NCI-H226 (cell line): ENCODE measurements at places on chromosomes 4 and X.

DNA sequence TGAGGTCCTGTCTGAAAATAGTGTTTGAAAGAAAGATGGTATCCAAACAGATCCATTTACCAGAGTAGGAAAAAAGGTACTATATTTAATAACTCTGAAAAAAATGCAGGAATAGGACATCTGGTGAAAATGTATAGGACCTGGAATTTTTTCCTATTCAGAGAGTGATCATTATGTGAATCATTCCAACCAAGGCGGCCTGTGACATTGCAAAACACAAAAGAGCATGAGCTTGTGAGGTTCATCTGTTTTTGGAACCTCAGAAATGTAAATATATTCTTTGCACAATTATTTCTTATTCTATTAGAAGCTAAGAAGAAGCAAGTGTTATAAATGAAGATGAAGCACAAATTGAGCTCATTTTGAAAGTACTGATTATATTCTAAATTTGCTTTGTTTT lies 2.0 kb downstream of the C4orf51 start:
- DNase-seq, result no peak

DNA sequence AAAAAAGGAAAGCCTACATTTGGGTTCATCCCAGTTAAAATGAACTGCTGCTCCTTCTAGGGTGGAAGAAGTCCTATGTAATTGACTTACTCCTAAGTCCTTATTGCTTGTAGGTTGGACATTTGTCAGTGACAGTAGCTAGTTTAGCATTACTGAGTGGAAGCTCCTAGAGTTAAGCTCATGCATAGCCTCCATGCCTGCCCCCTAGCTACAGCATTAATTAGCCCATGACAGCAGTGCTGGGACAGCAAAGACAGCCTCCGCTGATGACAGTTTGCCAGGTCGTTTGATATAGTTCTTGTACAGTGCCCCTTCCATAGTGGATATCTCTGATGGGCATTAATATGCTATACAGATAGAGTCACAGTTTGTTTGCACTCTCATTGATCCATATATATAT lies 18.7 kb upstream of the GALNTL6 start:
- no peak for DNase-seq

GRCh38 chr4:180448306-180448705 lies 1794.9 kb upstream of the TENM3 start:
- no peak for DNase-seq

- peak; percentile 37 for DNase-seq
Observed at GRCh38 chr4:69054578-69055200, 41.6 kb upstream of the UGT2B7 start.

DNA sequence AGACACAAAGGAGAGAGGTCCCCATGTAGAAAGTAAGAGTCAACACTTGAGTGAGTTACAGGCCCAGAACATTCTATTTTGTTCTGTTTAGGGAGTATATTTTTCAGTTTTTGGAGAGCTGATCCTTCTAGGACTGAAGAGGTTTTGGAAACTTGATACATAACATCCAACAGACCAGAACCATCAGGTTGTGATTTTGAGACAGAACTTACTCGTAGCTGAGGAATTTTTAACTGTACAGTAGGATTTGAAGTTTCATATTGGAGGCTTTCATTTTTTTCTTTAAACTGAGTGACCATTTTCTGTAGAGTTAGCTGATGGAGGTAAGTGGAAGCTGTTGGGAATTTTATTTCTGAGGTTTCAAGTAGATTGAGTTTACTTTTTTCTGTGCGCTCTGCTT lies 73.3 kb downstream of the NCAPG start:
- DNase-seq, result no peak

- DNase-seq, result no peak
Observed at GRCh38 chr4:108427946-108428485, 192.4 kb upstream of the RPL34 start.

GRCh38 chr4:153038623-153039311 lies 102.6 kb downstream of the FHDC1 start:
- no peak for DNase-seq

- DNase-seq, result no peak
Observed at GRCh38 chrX:107845625-107846024, 20.0 kb downstream of the MID2 start.

DNA sequence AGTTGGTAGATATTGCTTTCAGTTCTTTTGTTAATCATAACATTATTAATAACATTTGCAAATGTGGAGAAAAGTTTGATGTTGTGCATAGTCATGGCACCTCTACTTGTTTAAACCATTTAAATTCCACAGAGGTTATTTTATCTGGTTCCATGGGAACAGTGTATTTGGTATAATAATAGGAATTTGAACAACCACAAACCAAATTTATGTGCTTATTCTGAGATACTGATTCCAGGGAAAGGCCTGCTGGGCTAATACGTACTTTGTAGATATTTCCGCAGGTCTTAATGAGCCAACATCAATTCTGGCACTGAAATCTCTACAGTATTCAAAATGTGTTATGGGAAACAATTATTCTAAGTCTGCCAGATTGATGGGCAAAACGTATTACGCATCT lies 319.0 kb downstream of the DKK2 start:
- DNase-seq, result no peak

DNA sequence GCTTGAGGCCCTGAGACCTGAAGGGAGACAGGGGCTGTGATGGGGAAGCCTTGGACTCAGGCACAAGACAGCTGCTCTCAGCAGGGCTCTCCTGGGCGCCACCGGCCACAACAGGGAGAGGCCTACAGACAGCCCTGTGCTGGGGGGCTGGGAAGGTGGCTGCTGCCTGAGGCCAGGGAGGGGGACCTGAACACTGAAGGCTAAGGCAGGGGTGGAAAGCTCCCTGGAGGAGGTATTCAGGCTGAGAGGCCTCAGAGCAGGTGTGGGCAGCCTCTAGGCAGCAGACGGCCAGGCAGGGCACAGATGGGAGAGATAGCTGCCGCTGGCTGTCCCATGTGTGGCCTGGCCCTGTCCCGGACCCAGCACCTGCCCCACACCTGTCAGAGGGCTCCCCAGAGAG lies 33.0 kb downstream of the TACC3 start:
- no peak for DNase-seq

GRCh38 chr4:55351824-55352223 lies 5.8 kb downstream of the SRD5A3 start:
- DNase-seq, result no peak

GRCh38 chrX:69109706-69110105 lies 55.5 kb downstream of the PJA1 start:
- peak; percentile 68 for DNase-seq

GRCh38 chr4:132382243-132382642 lies 766.9 kb upstream of the PCDH10 start:
- no peak for DNase-seq

GRCh38 chr4:143417679-143418403 lies 81.2 kb downstream of the GAB1 start:
- no peak for DNase-seq
